ENCODE measurements at places on chromosomes 16 and 17.

DNA sequence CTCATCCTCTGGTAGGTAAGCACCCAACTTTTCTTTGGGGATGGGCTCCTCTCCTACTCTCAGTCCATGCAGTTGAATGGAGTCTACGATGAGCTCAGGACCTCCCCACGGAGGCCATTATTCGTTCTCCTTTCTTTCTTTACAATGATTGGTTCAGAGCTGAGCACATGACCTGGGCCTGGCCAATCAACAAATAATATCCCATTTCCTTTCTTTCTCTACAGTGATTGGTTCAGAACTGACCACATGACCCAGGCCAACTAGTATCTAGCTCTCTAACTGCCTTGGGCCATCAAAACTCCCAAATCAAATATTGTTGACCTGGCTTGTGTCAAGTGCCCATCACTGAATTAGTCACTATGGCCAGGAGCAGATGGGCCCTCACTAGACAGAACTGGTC is 129.2 kb downstream of the USP31 start:
- DNase-seq = no peak

GRCh38 chr17:78322858-78323455 is 36.9 kb downstream of the SOCS3 start:
- no peak for DNase-seq

- no peak for DNase-seq
Measured at GRCh38 chr17:80830020-80830780, 161.4 kb upstream of the CHMP6 start.

- DNase-seq = no peak
Measured at GRCh38 chr17:34400301-34400931, 37.4 kb upstream of the CCL1 start.

DNA sequence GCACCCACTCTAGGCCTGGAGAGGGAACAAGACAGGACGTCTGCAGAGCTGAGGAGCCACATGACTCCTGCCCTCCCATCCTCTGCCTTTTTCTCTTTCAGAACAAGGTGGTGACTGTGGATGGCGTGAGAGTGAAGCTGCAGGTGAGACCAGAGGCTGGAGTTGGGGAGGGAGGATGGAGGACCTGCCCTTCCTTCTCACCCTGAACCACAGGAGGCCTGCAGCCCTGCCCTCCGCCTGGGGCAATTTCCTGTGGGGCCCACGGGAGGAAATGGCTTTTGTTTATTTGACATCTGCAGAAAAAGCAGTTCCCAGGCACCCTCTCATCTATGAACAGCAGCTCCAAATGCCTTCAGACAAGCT is 5.1 kb downstream of the RAB37 start:
- DNase-seq = no peak

DNA sequence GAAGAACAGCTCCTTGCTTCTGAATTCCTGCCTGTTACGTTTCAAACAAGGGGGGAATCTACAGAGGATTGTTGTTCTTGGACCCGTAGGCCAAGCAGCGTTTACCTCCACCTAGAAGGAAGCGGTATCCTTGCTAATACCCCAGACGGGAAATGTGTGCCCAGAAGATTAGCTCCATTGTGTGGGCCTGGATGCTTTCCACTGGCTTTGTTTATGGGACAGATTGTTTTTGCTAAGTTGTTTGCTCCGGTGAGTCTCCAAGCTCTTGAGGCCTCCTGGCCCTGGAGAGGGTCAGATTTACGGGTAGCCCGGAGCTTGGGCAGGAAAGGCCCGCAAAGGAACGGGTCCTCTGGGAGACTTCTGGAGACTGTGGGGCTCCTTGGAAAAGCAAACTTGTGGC is 28.4 kb upstream of the MRTFB start:
- no peak for DNase-seq

DNA sequence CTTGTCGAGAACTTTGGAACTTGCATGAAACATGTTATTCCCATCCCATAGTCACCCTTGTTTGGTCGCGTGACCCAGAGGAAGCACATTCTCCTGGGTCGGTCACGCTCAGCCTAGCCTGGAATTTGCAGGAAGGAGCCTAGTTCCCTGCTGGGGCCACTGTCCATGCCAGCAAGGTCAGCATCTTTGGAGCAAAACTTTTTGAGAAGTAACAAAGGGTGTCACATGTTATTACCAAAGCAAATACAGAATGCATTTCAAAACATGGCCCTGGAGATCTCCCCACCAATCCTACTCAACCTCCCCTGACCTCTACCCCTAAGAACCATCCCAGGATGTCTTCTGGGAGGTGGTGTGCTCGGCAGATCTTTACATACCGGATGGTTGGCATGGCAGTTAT is 26.2 kb upstream of the IRF8 start:
- no peak for DNase-seq

- peak; percentile 74 for DNase-seq
Measured at GRCh38 chr16:69276148-69277115, 34.7 kb upstream of the VPS4A start.

DNA sequence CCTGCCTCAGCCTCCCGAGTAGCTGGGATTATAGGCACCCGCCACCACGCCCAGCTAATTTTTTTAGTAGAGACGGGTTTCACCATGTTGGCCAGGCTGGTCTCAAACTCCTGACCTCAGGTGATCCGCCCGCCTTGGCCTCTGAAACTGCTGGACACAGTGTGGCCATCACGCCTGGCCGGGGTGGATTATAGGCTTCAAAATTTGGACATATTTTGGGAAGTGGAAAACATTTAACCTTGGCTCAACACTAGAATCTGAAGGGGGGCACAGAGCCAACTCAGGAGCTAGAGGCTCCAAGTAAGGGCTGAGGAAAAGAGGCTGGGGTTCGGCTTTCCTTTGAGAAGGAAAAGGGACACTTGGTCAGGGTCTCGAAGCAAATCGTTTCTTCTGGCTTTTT is 2.2 kb upstream of the CDK5R1 start:
- DNase-seq = no peak

GRCh38 chr16:76614269-76614668 is 337.1 kb downstream of the CNTNAP4 start:
- no peak for DNase-seq

DNA sequence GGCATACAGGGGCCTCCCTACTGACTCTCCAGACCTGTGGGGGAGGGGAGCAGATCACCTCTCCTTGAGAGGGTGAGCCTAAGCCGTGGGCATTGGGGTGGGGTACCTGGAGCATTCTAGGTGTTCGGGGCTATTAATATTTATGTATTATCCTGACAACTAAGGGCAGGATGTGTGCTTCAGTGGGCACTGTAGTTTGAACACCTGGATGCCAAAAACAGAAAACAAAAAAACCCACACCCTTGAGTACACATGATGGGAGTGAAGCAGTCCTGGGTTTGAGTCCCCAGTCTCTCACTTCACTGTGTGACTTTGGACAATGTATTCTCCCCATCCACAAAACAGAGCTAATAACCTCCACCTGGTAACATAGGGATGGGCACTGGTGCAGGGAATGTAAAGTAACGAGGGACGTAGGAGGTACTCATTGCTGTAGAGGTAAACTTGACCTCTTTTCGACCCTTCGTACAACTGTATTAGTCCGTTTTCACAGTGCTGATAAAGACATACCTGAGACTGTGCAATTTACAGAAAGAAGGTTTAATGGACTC is 257.8 kb downstream of the CPPED1 start:
- no peak for DNase-seq

DNA sequence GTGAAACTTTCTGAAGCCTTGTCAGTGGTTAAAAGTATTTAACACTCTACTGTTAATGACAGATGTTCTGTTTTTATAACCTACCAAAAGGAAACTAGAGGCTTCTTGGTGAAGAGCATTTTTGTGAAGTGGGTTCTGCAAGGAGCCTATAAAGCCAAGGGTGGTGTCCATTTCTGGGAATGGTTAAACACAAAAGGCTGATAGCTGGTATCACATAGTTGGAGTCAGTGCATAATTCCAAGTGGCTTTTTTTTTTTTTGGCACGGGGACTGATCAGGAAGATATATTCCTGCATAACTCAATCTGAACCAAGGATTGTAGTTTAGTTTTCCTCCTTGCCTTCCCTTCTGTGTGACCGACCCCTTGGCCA is 27.6 kb upstream of the KPNB1 start:
- no peak for DNase-seq

DNA sequence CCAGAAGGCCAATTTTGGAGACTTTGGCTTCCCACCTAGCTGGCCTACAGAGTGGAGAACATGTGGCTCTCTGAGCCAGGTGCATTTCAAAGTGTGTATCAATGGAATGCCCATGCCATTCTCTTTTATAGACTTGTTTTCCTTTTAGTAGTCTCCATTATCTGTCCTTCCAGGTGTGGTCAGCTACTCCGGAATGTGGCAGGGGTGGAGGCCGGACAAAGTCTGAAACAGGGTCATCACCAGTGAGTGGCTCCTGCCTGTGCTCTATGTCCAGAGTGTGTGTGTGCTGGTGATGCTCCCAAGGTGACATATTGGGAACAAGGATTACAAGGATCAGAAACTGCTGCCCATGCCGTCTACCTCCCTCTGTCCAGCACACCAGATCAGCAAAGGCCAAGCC is 3.8 kb upstream of the TMEM220 start:
- no peak for DNase-seq

- no peak for DNase-seq
Measured at GRCh38 chr17:11899537-11899942, 97.7 kb downstream of the ZNF18 start.

GRCh38 chr16:92431-93339 is 14.7 kb downstream of the MPG start:
- DNase-seq = no peak

- no peak for DNase-seq
Measured at GRCh38 chr16:87628940-87629339, 26.6 kb downstream of the JPH3 start.

DNA sequence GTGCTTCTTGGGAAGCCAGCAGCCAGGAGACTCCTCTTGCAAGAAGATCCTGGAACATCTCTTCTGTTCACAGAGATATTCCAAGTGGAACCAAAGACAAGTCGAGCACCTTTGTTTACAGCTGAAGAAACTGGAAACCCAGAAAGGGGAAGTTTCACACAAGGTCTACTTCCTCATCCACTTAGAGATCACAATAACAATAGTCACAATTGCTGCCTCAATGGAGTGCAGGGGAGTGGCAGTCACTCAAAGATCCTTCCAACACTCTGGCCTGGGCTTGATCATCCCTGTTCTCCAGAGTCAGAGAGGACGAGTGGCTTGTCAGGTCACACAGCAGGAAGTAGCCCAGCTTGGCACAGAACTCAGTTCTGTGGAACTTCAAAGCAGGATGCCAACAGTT is 46.9 kb upstream of the SIAH1 start:
- no peak for DNase-seq

GRCh38 chr17:57531648-57532504 is 213.2 kb downstream of the CCDC182 start:
- no peak for DNase-seq

GRCh38 chr16:80623376-80623775 is 82.6 kb downstream of the DYNLRB2 start:
- DNase-seq = no peak

DNA sequence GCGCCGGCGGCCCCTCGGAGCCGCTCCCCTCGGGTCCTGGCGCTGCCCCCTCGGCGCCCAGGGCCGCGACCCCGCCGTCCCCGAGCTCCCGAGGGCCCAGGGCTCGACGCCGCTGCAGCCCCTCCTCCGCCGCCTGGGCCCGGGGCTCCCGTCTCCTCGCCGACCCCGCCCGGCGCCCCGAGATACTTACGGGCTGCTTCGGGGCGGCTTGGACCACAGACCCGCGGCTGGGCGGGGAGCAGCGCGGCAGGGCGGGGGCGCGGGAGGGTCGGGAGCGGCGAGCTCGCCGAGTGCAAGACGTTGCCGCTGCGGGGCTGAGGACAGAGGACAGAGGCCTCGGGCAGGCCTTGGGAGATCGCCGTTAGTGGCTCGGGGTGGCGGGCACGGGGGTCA is 290 bp downstream of the TOB1 start:
- DNase-seq = no peak

DNA sequence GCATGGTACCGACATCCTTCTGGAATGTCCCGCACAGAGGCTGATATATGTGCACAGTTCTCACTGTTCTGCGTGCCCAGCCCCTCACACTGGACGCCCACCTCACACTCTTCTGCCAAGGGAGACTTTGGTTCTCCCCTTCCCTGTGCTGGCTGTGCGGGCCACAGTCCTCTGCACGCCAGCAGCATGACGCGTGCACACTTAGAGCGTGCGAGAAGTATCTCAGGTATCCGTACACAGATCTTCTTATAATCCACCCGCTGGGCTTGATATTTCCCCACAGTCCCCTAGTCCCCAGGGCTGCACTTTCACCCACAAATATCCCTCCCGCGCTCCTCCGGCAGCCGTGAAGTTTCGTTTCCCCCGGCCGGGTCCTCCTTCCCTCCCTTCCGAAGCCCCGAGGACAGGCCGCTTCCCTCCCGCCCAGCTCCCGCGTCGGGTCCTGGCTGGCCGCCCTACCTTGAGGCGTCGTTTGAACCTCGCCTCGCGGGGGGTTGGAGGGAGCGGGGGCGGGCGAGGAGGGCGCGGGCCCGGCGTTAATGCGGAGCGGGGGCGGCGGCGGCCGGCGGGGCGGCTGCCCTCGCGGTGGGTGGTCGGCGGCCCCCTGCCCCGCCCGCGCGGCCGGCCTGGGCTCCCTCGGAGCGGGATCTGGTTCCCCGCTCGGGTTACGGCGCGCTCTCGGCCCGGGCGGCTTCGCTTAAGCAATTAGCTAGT is 5.0 kb upstream of the FOXF1 start:
- DNase-seq = no peak

- peak; percentile 60 for DNase-seq
Measured at GRCh38 chr17:27663936-27664605, 33.1 kb downstream of the LGALS9 start.

DNA sequence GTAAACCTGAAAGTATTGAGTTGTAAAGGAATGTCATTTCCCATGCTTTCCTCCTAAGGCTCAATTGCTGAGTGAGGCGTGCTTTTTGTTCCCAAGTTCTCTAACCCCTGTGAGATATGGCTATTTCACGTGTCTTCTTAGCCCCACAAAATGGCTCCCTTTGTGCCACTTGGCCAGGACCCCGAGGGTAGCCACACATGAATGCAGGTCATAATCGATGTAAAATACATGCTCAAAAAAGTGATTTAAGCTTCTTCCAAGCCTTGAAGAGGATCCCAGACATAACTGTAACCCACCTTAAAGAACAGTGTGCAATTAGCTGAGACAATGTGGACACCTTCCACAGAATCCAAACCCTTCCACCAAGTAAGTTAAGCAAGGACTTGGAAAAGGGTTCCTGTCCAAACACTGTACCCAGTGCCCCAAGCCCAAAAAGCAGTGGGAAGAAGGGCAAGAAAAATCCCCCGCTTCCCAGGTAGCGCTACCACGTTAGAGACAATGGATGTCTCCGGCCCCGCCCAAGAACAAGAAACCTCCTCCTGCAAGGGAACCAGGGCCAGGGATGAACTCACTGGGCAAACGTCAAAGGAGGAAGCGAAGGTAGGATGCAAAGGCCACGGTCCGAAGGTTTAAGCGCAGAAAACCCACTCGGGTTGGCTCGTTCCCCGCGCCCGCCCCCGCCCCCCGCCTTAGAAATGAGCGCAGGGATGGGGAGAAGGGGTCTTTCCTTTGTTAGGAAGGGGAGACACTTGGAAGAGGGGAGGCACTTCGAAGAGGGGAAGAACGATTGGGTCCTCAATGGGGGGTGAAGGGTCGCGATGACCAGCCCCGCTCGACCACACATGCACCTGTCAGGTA is 1.2 kb downstream of the JPT1 start:
- no peak for DNase-seq

DNA sequence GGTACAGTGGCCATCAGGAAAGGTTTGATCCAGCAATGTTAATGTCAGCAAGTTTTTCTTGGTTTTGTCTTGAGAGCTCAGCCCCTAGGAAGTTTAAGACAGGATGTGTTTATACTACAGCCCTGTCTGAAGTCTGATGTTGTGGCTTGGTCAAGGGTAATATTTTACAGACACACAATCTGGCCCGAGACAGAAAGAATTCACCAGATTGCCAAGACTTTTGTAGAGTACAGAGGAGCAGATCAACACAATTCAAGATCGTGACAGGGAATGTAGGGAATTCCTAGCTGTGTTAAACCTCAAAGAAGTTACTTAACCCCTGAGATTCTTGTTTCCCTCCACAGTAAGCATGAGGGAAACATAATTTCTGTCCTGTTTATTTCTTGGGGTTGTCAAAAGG is 63.1 kb downstream of the SHISA9 start:
- DNase-seq = no peak

Data from left forelimb (tissue), 1 donor.